ENCODE measurements at places on chromosomes 2 and 18.

GRCh38 chr18:64110692-64111480, 38.0 kb downstream of the LINC00305 start:
- no peak for DNase-seq

GRCh38 chr2:102224824-102225739, 38.3 kb downstream of the IL1RL2 start:
- no peak for DNase-seq

GRCh38 chr2:198762441-198762840, 695.3 kb downstream of the SATB2 start:
- DNase-seq, result no peak

- DNase-seq, result no peak
These were observed 159.0 kb upstream of the RASGRP3 start for GRCh38 chr2:33317369-33318007.

DNA sequence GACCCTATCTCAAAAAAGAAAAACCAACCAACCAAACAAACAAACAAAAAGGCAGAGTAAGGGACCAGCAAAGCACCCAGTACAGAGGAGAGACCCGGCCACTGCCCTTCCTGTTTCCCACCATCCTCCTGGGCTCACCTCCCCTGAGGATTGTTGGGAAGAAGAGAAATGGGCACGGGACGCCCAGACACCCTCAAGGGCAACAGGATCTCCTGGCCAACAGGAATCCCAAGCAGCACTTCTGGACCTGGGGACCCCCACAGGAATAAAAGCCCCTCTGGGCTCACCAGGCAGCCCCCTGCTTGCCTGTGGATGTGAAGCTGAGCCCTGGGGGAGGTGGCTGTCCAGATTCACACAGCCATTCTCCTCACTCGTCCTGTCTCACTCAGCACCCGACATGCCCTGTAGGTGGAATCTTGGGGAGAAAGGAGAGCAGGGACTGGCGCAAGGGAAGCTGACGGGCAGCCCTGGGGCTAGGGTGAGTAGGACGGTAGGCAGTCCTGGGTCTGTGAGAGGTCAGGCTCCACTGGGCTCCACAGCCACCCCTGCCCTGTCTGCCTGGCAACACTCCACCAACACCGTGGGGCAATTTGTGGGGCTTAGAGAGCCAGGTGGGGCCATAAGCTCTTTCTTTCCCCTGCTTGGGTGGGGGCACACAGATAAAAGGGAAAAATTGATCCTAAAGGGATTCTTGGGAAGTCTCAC, 18.0 kb downstream of the KLF11 start:
- DNase-seq, result no peak

- no peak for DNase-seq
These were observed 44.3 kb upstream of the FBXO11 start for GRCh38 chr2:47950340-47951301.

GRCh38 chr2:229412686-229413085, 141.6 kb upstream of the PID1 start:
- DNase-seq, result no peak

DNA sequence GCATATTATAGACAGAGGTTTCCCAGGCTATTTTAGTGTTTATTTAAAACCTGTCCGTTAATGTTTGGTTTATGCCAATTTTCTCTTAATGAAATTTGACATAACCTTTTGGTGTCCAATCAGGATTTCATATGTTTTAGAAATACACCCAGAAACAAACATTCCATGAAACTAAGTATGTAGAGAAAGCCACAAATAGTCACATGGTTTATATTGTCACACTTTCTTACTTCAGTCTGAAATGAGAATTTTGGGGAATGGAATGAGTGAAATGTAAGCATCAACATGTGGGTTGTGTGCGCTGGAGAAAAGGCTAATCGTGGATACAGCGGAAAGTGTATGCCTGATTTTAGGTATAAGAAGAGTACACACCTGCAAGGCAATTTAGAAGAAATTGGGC, 277.0 kb upstream of the RAB12 start:
- DNase-seq, result no peak

DNA sequence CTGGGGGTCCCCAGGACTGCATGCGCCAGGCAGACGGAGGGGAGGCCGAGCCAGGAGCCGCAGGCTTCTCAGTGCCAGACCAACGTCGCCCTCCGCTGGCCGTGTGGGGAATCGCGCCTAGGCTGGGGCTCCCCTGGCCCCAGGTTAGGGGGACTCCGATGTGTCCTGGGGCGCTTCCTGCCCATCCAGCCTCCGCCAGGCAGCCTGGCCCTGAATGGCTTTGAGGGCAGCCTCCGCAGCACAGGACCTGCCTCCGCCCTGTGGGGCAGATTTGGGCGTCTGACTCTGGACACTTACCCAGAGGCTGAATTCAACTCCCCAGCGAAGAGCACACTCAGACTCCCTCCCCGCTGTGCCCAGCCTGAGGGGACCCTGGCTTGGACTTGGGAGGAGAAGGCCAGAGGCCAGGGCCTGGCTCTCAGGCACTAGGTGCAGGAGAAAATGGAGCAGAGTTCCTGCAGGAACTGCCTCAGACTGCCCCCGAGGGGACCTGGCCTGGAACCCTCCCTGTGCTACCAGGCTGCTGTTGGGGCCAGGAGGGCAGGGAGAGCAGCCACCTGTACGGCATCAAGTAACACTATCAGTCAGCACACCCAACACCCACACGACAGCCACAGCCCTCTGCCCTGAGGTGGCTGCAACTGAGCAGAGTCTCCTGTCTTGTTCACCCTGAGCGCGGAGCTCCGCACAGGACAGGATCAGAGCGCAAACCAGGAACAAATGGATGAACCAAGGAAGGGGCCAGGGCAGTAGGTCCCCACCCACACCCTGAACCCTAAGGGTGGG, 597 bp upstream of the TEKT4 start:
- DNase-seq, result no peak

- no peak for DNase-seq
These were observed 312.9 kb upstream of the CDH19 start for GRCh38 chr18:66916834-66917233.

DNA sequence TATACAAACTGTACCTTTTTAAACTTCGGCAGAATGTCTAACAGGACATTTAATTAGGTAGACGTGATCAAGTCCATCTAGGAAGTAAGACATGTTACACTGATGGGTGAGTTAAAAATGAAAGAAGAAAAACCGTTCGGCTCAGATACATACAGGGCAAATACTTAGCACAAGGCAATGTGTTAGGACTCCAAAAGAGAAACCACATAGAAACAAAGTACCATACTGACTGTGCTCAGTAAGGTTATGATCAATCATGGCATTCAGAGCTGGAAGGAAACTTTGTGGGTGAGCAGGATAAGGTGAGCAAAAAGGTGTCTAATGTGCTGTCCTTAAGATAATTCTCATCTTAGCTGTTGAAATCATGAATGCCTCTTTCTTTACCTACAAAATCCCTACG, 211.9 kb downstream of the STK39 start:
- DNase-seq, result no peak

DNA sequence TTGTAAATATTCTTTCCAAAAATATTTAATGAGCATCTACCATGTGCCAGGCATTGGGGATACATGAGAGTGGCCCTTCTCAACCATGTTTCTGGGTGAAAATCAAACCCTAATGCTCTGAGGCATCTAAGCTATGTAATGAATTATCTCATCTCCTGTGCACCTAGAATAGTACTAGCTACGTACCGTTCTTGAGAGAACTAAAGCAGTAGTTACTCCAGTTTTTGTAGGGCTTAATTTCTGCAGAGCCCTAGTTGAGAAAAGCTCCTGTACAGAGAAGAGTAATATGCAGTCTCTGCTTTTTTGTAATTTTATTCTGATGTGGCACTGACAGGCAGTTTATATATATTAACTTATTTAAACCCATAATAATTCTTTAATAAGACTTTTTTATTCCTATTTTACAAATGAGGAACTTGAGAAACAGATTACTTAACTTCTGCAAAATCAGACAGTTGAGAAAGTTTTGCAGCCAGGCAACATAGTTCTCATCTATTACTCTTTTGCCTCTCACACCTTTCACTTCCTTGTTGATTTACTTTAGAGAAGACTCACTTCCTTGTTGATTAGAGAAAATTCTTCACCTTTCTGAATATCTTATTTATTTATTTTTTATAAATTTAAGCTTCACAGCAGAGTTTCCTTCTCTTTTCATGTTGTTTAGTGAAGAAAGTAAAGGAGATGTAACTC, 3.1 kb downstream of the SPOPL start:
- DNase-seq, result no peak

- no peak for DNase-seq
These were observed 212.3 kb downstream of the CYP26B1 start for GRCh38 chr2:71935262-71935848.

DNA sequence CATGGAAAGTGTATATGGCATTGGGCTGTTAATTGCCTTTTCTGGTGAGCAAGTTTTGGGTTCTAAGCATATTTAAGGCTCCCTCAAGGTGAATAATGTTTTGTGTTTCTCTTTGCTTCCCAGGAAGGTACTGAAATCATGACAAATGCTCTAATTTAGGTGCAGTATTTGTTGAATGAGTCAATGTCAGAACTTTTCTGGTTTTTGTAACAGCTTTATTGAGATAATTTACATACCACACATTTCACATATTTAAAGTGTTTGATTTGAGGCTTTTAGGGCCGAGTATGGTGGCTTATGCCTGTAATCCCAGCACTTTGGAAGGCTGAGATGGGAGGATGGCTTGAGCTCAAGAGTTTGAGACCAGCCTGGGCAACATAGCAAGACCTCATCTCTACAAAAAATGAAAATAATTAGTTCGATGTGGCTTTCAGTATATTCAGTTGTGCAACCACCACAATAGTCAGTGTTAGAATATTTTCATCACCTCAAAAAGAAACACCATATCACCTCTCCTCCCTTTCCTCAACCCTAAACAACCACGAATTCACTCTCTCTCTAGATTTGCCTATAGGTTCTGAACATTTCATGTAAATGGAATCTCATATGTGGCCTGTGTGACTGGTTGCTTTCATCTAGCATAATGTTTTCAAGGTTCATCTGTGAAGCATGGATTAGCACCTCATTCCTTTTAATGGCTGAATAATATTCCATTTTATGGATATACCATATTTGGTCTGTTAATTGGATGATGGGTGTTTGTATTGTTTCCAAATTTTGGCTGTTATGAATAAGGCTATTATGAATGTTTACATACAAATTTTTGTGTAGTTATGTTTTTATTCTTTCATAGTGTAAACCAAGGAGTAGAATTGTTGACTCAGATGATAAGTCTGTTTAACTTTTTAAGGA, 54.9 kb downstream of the MGAT5 start:
- no peak for DNase-seq

DNA sequence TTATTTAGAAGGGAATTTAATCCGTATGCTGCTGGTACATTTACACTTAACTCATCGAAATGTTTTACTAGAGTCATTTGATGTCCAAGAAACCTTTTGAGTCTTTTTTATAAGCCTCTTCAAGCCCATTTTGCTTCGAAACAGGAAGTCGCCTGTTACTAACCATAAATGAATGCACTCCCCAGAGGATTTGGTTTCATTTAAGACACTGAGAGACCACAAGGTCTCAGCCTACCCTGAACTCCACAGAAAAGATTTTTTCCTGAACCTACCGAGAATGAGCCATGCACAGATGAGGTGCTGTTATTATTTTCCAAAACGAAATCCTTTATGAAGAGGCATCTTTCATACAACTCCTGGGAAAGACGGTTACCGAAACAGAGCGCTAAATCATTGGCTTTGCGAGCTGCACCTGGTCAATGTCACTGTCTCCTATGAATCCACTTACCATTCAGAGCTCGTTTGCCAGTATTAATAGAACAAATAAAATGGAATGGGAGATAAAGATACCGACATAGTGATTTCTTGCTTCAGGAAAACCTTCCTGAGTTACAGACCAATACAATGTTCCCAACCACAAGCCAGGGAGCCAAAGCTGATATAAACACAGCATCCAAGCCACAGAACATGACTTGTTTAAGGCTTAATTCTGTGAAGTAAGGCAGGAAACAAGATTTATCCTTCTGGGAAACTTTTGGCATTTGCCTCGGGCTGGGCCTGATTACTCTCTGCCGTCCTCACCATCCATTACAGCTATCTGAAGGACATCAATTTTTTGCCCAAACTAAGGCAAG, 382.1 kb downstream of the OSR1 start:
- no peak for DNase-seq

DNA sequence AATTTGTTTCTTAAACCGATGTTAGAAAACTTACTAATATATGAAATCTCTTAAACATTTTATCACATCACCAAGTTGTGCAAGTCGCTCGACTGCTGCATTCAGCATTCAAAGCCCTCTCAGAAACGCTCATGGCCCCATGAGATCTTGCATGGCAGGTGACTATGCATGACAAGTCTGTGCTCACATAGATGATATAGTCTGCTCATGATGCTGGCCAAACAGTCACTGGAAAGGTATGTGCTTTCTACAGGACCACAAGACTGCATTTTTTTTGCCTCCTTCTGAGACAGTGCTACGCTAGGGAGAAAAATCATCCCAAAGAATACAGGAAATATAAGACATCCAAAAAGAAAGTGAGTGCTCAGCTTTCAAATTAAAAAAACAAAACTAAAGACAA, 98.3 kb upstream of the ZBTB14 start:
- DNase-seq, result no peak

- no peak for DNase-seq
These were observed 225.4 kb downstream of the TXNL1 start for GRCh38 chr18:56412951-56413350.

DNA sequence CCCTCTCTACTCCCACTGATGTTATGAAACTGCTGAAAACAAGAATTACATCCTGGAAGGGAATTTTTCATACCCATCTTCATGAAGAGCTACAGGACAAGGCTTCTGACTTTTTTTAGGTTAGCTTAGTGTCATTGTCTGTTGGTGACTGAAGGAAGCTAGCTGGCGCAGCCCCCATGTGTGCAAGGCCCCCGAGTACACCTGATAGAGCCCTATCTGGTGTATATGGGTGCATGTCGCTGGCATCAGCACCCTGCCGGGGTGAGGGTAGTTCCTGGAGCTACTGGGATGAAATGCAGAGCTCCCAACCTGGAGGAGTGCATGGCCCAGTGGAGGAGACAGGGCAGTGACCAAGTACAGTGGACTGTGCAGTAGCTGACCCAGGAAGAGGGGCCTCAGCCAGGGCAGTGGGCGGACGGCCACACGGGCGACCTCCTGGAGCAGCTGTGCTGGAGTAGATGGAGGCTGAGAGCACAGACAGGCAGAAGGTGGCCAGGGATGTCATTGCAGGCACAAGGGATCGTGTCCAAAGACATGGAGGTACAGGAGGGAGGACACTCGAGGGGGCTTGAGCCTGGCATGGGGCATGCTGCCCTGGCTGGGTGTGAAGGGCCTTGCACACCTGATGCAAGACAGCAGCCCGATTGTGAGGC, 12.1 kb downstream of the IMPA2 start:
- DNase-seq, result no peak

GRCh38 chr2:235626658-235627057, 132.8 kb downstream of the AGAP1 start:
- DNase-seq, result no peak
